ENCODE measurements at places on chromosomes 13 and 19.

- no peak for DNase-seq
These were observed 5.7 kb upstream of the ATF5 start for GRCh38 chr19:49923055-49924003.

DNA sequence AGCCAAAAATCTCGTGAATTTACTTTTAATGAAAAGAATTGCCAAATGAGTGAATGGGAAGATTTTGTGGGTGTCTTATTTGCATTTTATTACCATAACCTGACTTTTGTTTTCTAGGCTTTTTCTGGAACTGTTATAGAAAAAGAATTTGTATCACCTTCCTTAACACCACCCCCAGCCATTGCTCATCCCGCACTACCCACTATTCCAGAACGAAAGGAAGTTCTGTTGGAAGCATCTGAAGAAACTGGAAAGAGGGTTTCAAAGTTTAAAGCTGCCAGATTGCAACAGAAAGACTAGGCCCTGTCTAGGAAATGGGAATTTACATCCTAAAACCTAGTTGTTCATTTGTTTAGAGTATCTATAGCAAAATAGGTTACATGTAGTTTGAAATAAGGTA lies 72.7 kb downstream of the URI1 start:
- no peak for DNase-seq

- DNase-seq = no peak
These were observed 650.8 kb upstream of the MIR17HG start for GRCh38 chr13:90696656-90697055.

GRCh38 chr19:44476559-44477408 lies 23.5 kb downstream of the ZNF180 start:
- no peak for DNase-seq

DNA sequence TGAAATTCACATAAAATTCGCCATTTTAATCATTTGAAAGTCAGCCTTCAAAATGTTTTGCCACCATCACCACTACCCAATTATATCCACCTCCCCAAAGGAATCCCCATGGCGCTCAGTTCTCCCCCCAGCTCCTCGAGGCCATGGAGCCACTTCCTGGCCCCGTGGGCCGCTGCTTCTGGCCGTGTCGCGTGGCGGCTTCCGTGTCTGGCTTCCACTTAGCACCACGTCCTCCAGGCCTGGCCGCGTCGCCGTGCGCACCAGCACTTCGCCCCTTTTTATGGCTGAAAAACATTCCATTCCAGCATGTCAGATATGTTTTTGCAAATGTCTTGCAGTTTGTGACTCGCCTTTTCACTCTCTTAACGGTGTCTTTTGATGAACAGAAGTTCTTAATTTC lies 46.7 kb upstream of the DCUN1D2 start:
- DNase-seq = no peak

DNA sequence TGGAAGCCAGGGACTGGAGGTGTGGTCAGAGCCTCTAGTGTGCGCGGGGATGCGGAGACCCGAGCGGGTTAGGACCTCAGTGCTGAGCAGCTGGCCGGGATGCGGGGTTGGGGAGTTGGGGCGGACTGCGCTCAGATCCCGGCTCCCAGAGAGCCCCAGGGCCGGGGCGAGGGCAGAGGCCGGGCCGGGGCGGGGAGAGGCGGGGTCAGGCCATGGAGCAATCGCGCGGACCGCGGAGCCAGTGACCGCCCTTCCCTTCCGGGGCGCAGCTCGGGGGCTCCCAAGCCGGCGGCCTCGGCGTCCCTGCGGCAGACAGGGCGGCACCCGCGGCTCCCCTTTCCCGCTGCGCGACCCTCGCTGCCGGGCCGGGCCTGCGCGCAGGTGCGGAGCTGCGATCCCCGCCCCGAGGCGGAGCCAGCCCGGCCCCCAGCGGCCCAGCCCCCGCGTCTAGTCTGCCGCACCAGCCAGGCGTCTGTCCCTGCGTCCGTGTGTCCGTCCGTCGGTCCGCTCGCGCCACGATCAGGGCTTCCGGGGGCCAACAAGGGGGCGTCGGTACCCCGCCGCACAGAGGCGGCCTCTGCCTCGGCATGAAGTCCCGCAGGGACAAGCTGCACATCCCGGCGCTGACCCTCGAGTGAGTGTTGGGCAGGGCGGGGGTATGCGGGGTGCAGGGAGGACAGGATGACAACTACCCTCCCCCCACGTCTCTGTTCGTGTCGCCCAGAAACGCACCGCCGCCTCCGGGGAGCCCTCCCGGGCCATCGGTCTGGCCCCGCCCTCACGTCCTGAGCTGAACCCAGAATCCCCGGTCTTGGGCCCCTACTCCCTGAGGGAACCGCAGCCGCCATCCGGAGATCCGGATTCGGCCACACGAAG lies 12.4 kb downstream of the MAST3 start:
- DNase-seq = peak; percentile 74

DNA sequence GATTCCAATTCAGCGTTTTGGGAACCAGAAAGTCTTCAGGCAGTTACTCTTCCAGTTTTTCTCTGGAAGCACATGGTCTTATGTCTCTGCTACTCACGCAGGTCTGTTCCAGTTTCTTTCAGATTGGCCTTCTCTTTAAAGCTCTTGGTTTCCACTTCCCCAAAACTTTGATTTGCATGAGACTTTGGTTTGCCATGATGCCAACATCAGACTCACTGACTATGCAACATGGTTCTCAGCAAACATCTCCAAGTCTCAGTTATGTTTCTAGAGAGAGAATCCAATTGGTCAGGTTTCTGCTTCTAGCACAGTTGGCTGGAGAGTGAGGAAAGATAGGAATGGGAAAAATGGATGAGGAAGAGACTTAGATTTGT lies 3.1 kb downstream of the AKAP11 start:
- no peak for DNase-seq

DNA sequence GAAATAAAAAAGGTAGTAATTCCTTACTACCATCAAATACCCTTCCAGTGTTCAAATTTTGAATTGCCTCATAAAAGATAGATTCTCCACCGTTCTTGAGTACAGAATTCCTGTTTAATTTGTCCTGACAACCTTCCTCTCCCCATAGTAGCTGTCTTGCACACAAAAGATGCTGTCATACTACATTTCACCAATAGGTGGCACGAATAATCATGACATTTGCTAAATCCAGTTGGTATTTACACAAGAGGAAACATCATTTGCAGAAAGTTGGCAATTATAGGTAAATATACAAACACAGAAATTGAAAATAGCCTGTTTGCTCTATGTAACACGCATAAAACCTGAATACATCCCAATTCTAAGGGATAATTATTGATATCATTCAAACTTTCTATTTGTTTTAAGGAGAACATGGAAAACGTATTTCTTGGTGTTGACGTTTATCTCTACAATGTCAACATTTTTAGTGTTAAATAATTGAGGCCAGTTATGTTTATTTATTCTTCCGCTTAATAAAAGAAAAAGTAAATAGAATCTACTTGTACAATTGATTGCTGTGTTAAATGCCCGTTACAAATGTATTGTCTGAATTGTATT lies 58.3 kb upstream of the CLDN10 start:
- peak; percentile 33 for DNase-seq

GRCh38 chr19:46546194-46546896 lies 50.7 kb upstream of the PNMA8B start:
- DNase-seq = peak; percentile 21

DNA sequence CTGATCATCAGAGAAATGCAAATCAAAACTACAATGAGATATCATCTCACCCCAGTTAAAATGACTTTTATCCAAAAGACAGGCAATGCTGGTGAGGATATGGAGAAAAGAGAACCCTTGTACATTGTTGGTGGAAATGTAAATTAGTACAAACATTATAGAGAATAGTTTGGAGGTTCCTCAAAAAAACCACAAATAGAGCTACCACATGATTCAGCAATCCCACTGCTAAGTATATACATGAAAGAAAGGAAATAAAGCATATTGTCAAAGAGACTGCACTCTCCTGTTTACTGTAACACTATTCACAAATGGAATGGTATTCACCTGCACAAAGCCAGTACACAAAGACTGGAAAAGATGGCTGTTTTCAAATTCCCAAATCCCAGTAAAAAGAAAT lies 1233.7 kb downstream of the PCDH17 start:
- no peak for DNase-seq

GRCh38 chr13:74251778-74252519 lies 117.7 kb upstream of the KLF12 start:
- no peak for DNase-seq

GRCh38 chr13:59452189-59452890 lies 711.4 kb downstream of the DIAPH3 start:
- DNase-seq = no peak

DNA sequence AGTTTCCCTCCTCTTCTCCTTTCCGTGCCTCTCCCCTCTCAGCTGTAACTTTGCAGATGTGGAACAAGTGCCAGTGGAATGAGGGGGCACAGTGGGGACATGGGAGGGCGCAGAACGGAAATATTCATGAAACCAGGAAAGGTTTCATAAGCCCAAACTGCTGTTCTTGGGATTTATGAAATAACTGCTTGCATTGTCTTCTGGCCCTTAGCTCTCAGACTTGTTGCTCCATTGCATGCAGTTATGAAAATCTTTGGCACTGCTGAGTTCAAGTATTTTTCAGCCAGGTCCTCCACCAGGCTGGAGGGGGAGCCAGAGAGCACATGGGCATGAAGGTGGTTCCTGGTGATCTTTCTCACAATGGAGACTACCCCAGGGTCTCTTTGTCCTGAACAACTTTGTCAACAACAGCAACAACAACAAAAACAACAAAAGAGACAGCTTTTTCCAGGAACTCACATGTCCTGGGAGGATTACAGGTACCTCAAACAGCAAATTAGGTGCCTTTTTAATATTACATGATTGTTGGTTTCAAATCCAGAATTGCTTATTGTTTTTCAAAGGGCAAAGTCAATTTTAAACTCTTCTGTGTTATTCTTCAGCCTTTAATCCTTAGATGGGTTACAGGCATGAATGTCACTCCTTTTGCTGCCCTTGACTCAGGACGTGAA lies 1.5 kb downstream of the RGCC start:
- DNase-seq = peak; percentile 70

Data from AG08396 (cell line).